Mesothelial cell of epicardium (in vitro differentiated cells): ENCODE measurements at places on chromosomes 16 and 17. TPM values are rescaled to one million over a fixed set of nuclear protein-coding genes. Genes with fewer than 3 reads are reported as not detected.

The ZG16B gene
- total RNA-seq = 0.51 to 1.5 TPM (median 0.70 TPM) in 3 replicates

The SEZ6L2 gene
- total RNA-seq = 28.8 to 30.4 TPM (median 29.1 TPM) in 3 replicates

DNA sequence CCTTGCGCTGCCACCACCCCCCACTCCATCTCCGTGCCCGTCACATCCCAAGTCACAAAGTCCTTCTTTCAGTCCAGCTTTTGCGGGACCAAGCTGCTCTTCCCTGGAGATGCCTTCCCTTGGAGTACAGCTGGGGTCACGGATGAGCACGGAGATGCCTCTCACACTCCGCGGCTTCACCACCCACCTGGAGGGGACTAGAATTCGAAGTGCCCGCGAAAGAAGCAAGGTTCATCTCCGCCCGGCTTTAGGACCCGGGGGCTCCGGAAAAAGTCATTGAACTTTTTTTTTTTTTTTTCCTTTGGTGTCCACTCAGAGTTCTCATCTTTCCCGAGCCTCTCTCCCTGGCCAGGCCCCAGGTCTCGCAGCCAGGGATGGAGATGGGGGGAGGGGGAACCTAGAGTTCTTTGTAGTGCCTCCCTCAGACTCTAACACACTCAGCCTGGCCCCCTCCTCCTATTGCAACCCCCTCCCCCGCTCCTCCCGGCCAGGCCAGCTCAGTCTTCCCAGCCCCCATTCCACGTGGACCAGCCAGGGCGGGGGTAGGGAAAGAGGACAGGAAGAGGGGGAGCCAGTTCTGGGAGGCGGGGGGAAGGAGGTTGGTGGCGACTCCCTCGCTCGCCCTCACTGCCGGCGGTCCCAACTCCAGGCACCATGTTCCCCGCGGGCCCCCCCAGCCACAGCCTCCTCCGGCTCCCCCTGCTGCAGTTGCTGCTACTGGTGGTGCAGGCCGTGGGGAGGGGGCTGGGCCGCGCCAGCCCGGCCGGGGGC lies at the start of gene FKBP10:
Gene FKBP10, plus strand, starts transcription at position 624 of the 771 bp plus-strand sequence. Its CDS starts 31 bp downstream, at position 655.
- peak; percentile 86 for DNase-seq

- DNase-seq = no peak
These were observed 2.5 kb downstream of the SLC25A10 start for GRCh38 chr17:81714412-81715106.

- DNase-seq = no peak
These were observed 831.0 kb upstream of the EEF2KMT start for GRCh38 chr16:5928476-5929065.

DNA sequence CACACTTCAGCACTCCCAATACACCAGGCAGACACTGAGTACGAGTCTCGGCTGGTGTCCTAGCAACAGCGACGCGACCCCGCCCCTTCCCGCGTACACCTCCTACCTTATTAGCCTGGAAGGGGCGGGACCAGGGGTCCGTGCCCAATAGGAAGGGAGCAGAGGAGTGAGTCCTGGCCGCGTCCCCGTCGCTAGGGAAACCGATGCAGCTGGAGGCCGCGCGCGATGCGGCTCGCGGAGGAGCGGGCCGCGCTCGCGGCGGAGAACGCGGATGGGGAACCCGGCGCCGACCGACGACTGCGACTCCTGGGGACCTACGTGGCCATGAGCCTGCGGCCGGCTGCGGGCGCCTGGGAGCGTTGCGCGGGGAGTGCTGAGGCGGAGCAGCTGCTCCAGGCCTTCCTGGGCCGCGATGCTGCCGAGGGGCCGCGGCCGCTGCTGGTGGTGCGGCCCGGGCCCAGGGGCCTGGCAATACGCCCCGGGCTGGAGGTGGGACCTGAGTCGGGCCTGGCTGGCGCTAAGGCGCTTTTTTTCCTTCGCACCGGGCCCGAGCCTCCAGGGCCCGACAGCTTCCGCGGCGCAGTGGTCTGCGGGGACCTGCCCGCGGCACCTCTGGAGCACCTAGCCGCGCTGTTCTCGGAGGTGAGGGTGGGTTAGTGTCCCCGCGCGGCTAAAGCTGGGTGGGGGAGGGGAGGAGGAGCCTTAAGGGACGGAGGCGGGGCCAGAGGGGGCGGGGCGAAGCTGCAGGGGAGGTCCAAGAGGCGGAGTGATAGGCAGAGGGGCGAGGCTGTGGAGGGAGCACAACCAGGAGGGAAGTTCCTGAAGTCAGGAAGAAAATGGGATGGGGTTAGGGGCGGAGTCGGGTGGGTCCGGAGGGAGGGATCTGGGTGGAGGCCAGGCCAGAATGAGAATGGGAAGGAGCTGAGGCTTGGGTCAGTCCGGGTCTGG lies at the start of gene DNAH9:
Gene DNAH9, plus strand, starts transcription at position 197 of the 948 bp plus-strand sequence. Its CDS starts 29 bp downstream, at position 226.
- peak; percentile 91 for DNase-seq
